ENCODE measurements at places on chromosomes 16 and 17.
A peak's percentile ranks its signal among the peaks of the same experiment; 100 is the strongest.

GRCh38 chr16:72921106-72921505, 126.8 kb downstream of the ZFHX3 start:
- DNase-seq, result no peak

DNA sequence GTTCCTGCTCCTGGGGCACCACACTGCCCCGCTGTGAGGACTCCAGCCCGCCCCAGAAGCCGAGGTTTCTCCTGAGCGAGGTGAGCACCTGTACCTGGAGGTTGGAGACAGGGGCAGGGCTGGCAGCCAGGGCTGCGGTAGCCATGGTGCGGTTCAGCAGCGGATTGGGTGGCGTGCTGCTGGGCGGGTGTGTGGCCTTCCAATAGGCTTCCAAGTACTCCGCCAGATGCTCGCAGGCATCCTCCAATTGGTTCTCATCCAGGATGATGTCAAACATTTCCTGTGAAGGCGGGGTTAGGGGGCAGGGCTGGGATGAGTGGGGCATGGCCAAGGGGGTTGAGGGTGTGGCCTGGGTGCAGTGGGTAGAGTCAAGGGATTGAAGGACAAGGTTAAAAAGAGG, 11.3 kb upstream of the ARL5C start:
- DNase-seq, result no peak

GRCh38 chr16:72785171-72785570, 262.8 kb downstream of the ZFHX3 start:
- no peak for DNase-seq

GRCh38 chr17:9220398-9221146, 199.3 kb downstream of the NTN1 start:
- no peak for DNase-seq

DNA sequence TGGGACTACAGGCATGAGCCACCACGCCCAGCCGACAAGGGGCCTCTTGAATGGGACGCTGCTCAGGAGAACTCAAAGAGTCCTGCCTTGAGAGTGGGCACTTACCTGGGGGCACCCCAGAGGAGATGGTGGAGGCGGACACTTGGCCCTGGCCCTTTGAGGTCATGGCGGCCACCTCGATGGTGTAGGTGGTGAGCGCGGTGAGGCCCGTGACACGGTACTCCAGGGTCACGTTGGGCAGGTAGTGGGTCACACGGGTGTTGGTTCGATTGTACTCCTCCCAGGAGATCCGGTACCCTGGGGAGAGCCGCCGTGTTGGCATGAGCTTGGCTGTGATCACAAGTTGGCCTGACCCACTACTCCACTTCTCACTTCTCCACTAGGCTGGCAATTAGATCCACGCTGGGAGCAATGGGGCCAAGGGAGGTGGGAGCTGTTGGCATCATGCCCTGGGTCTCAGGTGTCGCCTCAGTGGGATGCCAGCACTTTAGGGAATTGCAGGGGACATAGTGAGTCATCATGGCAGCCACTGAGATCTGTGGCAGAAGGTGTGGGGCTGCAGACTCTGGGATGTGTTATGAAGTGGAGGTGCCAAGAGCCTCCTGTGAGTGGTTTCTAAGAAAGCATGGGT, 89.2 kb upstream of the CDC42EP4 start:
- no peak for DNase-seq

DNA sequence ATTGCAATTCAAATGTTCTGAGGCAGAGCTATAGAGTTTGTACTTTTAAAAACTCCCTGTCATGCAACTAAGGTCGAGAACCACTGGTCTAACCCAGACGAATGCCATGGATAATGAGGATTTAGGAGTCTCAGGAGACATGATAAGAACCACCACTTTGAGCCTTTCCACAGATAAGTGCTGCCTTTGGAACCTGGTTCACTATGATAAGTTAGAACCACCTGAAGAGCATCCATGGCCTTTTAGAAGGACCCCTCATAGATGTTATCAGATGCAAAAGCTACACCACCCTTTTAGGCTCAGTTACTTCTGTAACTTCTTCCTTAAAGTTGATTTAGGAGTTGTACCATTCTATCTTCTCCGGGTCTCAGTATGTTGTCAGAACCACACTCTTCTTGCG, 350.6 kb upstream of the CCL2 start:
- no peak for DNase-seq

GRCh38 chr16:88743693-88744576, 37.6 kb downstream of the CTU2 start:
- DNase-seq, result peak; percentile 57

DNA sequence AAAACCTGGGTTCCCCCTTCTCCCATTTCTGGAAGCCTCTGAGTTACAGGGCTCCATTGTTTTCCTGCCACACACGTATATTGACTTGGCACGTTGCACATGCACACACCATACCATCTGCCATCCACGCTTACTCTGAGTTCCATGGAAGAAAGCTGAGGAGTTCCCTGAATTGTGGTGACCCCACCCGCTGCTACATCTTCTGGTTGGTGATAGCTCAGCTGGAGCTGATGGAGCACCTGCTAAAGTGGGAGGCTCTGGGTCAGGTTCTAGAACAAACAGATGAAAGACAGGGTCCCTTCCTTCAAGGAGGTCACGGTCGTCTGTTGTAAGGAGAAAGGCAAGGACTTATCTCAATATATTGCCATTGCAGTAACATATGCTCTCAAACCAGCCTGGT, 41.1 kb downstream of the TMEM11 start:
- DNase-seq, result no peak

GRCh38 chr17:68057531-68057952, 22.0 kb downstream of the KPNA2 start:
- peak; percentile 6 for DNase-seq

- no peak for DNase-seq
Observed at GRCh38 chr16:24734382-24734781, 4.9 kb downstream of the TNRC6A start.

GRCh38 chr17:5587438-5588032, 3.2 kb upstream of the NLRP1 start:
- no peak for DNase-seq

GRCh38 chr17:15885770-15886169, 59.2 kb upstream of the ADORA2B start:
- DNase-seq, result no peak

GRCh38 chr17:62627904-62628633, 599 bp downstream of the MRC2 start:
- no peak for DNase-seq

- DNase-seq, result peak; percentile 11
Observed at GRCh38 chr17:51461578-51462004, 201.2 kb downstream of the UTP18 start.

GRCh38 chr16:23052908-23053580, 96.2 kb downstream of the USP31 start:
- DNase-seq, result no peak

DNA sequence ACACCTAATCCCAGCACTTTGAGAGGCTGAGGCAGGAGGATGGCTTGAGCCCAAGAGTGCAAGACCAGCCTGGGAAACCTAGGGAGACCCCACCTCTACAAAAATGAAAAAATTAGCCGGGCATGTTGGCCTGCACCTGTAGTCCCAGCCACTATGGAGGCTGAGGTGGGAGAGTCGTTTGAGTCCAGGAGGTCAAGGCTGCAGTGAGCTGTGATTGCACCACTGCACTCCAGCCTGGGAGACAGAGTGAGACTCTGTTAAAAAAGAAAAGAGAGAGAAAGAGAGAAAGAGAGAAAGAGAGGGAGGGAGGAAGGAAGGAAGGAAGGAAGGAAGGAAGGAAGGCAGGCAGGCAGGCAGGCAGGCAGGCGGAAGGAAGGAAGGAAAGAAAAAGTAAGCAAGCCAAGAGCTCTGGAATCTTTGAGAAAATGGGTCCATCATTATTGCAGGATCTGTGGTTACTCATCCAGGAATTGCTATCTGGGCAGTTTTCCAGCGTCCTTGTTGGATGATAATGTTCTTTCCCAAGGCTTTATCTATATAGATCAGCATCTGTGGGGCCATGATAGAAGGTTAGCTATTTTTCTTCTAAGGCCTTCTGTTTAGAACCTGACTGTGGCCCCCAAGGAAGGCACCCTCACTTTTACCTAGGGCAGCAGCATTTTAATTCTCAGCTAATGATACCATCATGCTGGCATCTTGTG, 533.2 kb upstream of the CDH5 start:
- no peak for DNase-seq

DNA sequence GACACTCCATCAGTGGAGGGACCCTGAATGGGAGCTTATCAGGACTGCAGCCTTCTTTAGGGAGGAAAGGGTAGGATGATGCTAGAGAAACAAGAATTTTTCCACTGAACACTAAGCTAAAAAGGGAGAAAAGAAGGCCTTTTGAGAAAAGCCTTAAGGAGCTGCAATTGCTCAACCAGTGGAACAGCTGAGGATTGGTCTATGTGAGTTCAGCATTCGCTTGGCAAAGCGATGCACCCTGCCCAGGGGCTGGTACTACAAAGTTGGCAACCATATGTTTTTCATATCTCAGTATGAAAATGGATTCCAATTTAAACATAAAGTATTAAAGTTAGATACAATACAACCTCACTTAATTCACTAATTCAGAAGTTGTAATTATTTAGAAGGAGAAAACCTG, 117.8 kb upstream of the FAM20A start:
- DNase-seq, result no peak

- no peak for DNase-seq
Observed at GRCh38 chr17:78780335-78780734, 1.7 kb downstream of the CYTH1 start.

DNA sequence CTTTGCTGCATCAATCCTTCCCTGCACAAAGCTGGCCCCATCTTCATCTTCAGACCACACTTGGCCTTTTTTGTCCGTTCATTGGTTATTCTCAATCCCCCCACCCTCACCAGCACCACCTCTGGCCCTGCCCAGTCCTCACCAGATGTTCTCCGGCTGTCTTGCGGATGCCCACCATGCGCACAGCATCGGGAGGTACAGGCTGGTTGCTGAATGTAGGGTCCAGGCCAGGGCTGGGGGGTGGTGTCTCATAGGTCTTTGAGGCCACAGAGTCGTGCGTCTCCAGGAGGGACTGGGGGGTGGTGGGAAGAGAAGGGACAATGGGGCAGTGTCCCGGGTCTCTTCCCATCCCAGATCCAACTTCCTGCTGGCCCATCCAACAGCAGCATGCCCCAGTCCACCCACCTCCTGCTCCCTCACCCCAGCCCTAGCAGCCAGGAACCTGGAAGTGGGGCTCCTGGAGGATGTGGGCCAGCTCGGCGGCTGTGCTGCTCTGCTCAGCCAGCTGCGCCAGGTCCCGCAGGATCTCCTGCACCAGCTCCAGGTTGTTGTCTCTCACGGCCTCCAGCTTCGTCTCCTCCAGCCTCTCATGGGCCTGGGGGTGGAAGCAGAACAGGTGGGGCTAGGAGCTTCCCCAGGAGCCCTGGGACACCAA, 24.4 kb downstream of the MPP2 start:
- no peak for DNase-seq

GRCh38 chr17:29717817-29718216, 95.1 kb upstream of the CORO6 start:
- no peak for DNase-seq

- no peak for DNase-seq
Observed at GRCh38 chr16:51408357-51408756, 257.3 kb upstream of the SALL1 start.

- DNase-seq, result no peak
Observed at GRCh38 chr16:4409081-4409932, 7.1 kb downstream of the CORO7 start.

- no peak for DNase-seq
Observed at GRCh38 chr17:20307326-20307910, 159.9 kb downstream of the LGALS9B start.

GRCh38 chr16:11615748-11616447, 29.2 kb upstream of the LITAF start:
- DNase-seq, result no peak

- DNase-seq, result no peak
Observed at GRCh38 chr17:30554839-30555751, 77.9 kb downstream of the GOSR1 start.

All from activated T-helper 1 cell treated with anti-CD3 and anti-CD28 coated beads, Interleukin-2, amount 50 U/mL, for 16 hours (primary cell).